GM13976 (cell line): ENCODE measurements at places on chromosomes 11 and 22.

DNA sequence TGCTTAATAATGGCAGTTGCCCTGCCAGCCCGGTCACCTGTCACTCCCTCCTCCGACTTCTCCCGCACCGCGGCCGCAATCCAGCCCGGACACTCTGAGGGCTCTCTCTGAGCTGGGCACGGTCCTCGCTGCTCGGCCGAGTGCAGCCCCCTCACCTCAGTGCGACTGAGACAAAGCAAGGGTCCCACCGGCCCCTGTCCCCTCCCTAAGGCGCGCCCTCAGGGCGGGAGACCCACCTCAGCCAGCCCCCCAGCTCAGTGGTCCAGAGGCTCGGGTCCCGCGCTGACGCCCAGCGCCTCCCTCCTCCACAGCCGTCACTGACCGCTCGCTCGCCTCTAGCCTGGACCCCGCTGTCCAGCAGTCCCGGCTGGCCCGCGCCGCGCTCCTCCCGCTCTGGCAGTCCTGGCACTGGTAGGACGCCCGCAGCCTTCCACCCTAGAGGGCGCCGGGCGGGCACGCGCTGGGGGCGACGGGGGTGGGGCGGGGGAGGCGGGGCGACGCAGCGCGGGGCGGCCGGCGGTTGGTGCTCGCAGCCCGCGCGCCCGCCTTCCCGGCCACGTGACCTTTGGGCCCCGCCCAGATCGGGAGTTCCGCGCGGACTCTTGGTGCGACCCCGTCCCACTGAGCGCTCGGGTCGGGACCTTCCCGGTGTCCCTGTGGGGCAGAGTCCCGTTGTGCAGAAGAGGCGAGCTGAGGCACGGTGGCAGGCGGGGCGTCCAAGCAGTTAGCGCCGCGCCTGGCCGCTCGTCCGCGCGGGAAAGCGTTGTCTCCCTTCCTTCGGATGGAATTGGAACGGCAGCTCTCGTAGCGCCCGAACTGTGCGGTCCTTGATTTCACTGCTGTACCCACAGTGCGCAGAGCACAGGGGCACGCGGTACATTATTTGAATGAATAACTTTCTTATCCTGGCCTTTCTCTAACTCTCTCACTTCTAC lies 7.8 kb upstream of the L3MBTL2 start:
- peak; percentile 93 for DNase-seq

DNA sequence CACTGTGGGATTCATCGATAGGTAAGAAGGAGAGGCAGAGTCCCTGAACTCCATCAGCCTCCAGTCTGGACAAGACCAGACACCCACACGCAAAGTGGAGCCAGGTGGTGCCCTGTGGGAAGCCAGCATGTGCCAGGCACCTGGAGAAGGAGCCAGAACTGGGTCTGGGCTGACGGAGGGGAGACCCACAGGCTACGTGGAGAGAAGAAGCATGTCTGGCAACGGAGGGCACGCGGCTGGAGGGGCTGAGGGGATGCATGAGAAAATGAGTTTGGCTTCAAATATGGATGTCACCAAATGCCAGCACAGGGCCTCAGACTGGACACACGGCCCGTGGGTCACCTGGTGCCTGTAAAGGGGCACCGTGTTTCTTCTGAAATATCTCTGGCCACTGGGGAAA lies 55.7 kb downstream of the LINC01488 start:
- DNase-seq = no peak

DNA sequence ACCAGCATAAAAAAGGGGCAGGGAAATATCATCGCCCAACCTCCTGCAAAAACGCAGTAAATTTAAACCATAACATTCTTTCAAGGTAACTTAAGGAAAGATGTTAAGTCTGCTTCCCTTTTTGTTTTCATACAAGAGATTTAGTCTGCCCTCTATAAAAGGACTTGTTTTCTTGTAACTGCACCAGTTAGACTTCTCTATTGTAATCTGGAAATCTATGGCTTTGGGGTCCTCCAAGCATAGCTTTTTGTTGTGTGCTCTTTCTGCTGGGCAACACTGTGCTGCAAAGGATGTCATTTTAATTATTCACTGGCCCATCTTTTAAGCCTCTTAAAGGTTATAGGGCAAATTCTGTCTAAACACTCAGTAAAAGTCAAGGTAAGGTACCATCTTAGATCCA lies 136.0 kb downstream of the MAML2 start:
- no peak for DNase-seq

DNA sequence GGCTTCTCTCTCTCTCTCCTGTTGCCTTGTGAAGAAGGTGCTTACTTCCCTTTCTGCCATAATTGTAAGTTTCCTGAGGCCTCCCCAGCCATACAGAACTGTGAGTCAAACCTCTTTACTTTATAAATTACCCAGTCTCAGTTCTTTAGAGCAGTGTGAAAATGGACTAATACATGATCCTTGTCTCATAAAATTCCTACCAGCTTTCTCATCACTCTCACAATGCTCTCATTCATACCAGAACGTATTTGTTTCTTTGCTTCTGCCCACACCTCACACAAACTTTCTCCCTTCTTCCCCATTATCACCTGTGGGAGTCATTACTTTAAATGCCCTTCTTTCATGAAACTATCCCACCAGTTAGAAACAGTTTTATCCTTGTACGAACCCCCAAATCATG lies 62.7 kb upstream of the ARHGAP42 start:
- DNase-seq = no peak

DNA sequence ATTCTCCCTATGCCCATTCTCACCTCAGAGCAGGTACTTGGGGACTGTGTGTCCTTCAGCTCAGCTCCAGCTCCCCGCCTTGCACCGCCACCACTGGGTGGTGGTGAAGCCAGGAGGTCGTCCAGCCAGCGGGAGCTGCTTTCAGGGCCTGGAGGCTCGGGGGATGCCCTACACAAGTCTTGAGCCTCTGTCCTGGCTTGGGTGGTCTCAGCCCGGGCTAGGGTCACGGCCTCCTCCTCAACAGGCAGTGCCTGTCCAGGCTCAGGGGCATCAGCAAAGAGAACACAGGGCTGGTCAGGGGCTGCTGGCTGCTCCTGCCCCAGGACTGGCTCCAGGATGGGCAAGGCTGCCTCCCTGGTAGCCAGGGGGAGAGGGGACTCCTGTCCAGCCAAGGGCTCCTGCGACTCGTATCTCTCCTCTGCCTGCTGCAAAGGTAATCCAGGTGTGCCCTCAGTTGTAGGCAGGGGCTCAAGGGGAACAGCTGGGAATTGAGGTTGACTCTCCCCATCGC lies 12.2 kb downstream of the TNKS1BP1 start:
- DNase-seq = no peak

DNA sequence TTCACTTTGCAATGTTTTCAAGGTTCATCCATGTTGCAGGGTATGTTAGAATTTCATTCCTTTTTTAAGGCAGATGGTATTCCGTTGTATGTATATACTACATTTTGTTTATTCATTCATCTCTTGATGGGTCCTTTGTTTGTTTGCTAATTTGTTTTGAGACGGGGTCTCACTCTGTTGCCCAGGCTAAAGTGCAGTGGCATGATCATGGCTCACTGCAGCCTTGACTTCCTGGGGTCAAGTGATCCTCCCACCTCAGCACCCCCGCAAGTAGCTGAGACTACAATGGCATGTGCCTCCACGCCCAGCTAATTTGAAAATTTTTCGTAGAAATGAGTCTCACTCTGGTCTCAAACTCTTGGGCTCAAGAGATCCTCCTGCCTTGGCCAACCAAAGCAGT lies 6.2 kb downstream of the UVRAG start:
- no peak for DNase-seq

DNA sequence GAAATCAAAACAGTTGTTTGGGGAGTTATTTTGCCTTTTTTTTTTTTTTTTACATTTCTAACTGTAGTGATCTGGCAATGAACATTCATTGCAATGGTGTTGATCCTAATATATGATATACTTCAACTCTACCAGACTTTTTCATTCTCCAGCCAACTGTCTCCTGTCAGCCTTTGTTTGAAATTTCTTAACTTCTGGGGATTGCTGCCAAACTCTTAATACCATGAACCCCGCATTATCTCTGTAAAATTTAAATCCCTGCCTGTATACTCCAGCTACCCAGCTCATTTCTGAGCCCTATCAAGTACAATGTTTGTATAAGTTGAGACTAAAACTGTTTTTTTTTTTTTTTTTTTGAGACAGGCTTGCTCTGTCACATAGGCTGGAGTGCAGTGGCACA lies 280.7 kb downstream of the TTC28 start:
- DNase-seq = no peak

- no peak for DNase-seq
Observed at GRCh38 chr11:74468936-74469335, 1.6 kb upstream of the KCNE3 start.

DNA sequence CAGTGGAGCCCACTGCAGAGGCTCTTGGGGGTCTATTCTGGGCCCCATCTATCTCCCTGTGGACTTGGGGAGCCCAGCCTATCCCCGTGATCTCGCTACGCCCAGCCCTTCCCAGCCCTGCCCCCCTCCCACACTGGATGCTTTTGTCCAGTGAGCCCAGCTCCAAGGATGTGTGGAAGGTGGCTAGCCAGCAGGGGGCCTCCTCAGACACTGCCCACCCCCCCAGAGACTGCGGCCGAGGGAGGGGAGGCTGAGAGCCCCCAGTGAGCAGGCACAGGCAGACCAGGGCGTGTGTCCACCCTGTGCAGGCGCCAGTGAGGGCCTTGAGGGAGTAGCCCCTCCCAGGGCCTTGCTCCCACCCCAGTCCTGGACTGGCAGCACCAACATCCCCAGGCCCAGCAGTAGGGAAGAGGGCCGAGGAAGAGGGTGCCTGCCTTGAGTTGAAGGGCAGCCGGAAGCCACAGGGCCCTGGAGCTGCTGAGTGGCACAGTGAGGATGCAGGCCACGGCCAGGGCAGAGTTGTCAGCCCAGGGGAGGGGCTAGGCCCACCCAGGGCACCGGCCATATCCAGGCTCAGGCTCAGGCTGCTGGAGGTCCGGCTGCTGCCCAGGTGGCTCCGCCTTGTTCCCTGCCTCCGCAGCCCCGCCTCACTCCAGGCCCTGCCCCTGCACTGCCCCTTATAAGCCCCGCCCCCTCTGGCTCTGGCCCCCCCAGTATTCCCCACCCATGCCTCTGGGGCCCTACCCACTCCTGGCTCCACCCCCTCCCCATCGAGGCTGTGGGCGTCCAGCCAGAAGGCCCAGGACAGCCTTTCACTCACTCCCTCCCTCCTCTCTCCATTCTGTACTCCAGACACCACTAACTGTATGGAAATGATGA lies 28.0 kb downstream of the MOB2 start:
- no peak for DNase-seq

- no peak for DNase-seq
Observed at GRCh38 chr11:100777103-100777502, 90.0 kb downstream of the ARHGAP42 start.

DNA sequence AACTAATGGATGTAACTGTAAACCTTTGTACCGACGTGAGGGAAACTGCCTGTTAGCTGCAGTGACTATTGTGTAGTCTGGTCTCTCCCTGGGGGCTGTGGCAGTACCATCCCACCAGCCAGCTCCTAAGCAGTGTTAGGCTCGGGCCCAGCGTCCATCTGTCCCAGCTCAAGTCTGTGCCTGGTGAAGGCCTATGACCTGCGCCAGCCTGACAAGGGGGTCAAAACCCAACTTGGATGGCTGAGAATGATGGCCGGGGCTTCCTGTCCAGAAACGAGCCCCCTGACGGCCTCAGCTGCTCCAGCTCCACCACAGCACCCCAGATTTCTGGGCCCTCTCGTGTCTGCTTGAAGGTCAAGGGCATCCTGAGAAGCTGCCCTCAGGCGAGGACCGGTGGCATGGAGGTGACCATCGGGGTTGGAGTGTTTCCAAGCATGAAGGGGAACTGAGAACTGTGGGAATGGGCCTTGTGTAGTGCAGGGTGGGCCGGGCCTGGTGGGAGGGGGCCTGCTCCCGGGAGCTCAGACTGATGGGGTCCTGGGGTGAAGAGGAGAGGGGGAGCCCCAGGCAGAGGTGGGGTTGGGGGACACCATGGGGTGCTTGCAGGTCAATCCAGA lies 14.3 kb upstream of the SPI1 start:
- no peak for DNase-seq

DNA sequence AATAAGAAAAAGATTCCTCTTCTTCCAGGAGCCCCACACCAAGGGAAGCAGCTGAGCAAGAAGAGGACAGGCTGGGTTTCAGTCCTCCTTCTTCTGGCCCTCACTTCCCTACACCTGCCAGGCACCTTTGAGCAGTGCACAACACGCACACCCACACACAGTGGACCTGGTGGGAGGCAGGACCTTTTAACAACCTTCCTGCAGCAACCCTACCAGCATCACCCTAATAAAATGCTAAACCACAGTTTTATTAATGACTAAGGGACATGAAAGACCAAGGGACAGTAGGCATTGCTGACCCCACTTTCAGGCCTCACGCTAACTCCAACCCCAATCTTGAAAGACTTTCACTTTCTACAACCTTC lies 12.2 kb downstream of the ARAP1 start:
- DNase-seq = no peak

- no peak for DNase-seq
Observed at GRCh38 chr11:63858628-63859550, 20.0 kb downstream of the MARK2 start.

DNA sequence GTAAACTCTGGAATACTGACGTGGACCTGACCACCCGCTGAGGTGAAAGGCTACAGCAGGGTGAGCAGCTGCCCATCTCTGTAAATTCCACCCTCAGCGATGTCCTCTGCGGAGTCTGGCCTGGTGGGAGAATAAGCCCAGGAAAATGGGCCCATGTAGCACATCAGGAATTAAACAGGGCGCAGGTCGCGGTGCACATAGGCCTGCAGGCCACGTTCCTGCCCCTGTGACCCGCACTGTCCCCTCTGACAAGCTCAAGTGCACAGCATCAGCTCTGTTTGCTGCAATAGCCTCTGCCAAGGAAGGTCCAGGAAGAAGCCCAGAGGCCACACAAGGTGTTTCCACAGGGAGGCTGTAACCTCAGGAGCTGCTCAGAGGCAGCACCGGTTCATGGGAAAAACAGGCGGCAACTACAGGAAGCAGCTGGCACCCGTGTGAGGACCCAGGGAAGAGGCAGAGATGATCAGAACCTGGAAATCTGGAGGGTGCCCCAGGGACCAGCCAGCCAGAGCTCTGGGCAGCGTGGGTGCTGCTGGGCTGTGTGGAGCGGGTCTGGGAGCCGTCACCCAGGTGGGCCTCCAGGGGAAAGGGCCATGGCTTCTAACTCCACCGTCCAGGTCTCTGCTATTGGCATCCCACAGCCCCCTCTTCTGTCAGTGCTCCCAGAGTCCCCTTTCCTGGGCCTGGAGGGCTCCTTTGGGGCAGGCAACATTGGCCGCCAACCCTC lies 808 bp upstream of the IFITM2 start:
- DNase-seq = no peak

DNA sequence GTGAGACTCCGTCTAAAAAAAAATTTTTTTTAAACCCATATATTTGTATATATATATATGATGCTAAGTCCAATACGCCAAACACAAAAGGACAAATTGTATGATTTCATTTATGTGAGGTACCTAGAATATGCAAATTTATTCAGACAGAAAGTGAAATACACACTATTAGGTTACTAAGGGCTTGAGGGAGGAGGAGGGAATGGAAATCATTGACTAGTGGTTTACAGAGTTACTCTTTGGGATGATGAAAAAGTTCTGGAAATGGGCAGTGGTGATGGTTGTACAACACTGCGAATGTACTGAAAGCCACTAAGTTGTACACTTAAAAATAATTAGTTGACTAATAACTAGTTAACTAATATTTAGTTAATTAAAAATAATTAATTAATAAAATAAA lies 36.2 kb upstream of the FGF3 start:
- no peak for DNase-seq

GRCh38 chr11:65793144-65793581 lies 6.3 kb downstream of the OVOL1 start:
- DNase-seq = no peak
